Activated CD8-positive, alpha-beta T cell treated with anti-CD3 and anti-CD28 coated beads for 36 hours (primary cell): ENCODE measurements at places on chromosomes 7 and 10.

- peaks cover 3% of the 10 kb centered on the region for H3K36me3 ChIP-seq
- no peaks in the 10 kb centered on the region for H3K27me3 ChIP-seq
- DNase-seq = peak; percentile 70
- H3K4me1 ChIP-seq = peaks cover 60% of the 10 kb centered on the region
- peak overlapping the region; percentile 5 for H3K4me3 ChIP-seq
Measured at GRCh38 chr7:131188367-131189339, 139.0 kb upstream of the MKLN1 start.

- DNase-seq = no peak
- H3K36me3 ChIP-seq = no peaks in the 10 kb centered on the region
- no peaks in the 10 kb centered on the region for H3K27me3 ChIP-seq
- H3K27ac ChIP-seq = no peak overlapping the region
Measured at GRCh38 chr7:81590131-81590530, 179.7 kb downstream of the HGF start.

DNA sequence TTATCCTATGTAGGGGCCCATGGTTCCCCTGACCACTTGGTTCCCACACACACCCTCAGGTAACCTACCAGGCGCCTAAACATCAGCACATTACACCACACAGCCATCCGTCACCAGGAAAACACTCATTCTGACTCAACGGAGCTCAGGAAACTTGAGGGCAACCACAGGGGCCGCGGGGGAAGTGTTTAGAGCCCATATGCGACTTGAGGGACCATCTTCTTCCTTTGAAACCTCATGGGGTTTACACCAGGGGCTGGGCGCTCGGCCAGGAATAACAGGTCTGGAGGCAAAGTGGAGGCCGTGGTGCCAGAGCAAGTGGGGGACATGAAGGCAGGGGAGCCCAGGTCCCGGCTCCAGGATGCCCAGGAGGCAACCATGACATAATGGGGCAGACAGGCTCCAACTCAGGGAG, 1.5 kb downstream of the STX1A start:
- H3K27ac ChIP-seq = peak overlapping the region; percentile 47
- H3K4me3 ChIP-seq = peak overlapping the region; percentile 63
- H3K4me1 ChIP-seq = peaks cover 36% of the 10 kb centered on the region
- peak; percentile 94 for DNase-seq

DNA sequence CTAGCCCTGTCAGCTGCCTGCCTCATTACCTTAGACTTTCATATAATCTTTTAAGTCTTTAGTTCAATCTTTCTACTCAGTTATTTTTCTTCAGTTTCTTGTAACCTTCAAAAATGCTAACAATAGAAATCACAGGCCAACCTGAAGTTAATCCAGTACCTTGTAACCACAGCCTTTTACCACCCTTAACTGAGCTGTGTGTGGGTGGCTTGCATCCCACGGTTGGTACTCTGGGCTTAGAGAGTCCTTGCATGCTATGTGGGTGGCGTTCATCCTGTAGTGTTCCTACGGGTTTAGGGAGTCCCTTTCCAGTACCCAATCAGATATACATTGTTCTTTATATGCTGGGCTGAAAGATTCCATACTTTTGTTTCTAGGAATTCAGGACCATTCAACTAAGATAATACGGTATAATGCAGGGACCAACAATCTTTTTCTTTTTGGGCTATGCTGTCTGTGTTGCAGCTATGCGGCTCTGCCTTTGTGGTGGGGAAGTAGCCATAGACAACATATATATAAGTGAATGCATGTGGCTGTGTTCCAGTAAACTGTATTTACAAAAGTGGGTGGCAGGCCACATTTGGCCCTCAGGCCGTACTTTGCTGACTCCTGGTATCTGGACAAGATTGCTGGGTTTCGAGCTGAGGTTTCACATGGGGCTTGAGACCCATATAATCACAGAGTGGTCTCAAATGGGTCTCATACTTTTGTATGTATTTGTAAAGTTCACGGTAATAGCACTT, 280.8 kb upstream of the LRGUK start:
- H3K4me1 ChIP-seq = peaks cover 5% of the 10 kb centered on the region
- no peak overlapping the region for H3K27ac ChIP-seq
- peaks cover 4% of the 10 kb centered on the region for H3K36me3 ChIP-seq
- no peak overlapping the region for H3K4me3 ChIP-seq

DNA sequence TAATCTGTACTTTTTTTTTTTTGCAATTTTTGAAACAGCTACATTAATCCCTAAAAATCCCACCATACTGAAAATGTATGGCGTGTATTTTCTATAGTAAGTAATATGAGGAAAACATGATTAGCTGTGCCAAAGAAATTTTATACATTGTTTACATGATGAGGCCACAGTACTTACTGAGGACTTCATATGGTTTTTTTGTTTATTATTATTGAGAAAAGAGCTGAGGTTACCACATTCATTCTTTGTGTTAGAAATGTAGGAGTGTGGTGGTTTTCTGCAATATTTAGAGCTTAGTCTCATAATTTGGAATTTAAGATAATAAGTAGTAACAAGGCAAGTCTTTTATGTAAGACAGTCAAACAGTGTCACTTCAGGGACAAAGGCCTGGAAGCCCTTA, 45.1 kb downstream of the SLC25A40 start:
- DNase-seq = no peak
- no peak overlapping the region for H3K4me3 ChIP-seq
- H3K36me3 ChIP-seq = peaks cover 20% of the 10 kb centered on the region
- no peak overlapping the region for H3K27ac ChIP-seq
- no peaks in the 10 kb centered on the region for H3K4me1 ChIP-seq

DNA sequence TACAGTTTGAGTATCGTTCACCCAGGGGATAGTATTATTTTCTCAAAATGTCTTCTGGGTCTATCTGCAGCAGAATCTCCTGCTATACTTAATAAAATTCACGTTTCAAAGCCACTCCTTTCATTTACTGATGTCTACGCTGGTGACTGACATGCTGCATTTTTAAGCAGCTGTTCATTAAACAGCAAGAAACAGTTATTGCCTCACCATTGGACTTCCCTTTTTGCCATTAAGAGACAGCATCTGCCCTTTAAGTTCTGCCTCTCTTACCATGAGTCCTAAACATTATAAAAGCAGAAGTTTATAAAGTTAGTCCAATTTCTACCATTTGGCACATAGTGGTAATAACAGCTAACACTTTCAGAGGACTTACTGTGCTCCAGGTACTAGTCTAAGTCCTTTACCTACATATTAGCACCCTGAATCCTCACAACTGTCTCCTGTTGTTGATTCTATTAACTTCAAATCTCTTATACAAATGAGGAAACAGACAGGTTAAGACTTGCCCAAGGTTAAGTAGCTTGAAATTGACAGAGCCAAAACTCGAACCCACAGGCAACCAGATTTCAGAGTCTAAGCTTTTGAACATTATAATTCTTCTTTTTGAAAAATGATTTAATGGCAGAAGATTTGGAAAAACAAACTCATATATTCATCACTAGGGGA, 169.5 kb downstream of the SNX13 start:
- H3K36me3 ChIP-seq = no peaks in the 10 kb centered on the region
- no peak overlapping the region for H3K4me3 ChIP-seq
- H3K4me1 ChIP-seq = peaks cover 7% of the 10 kb centered on the region
- H3K27me3 ChIP-seq = no peaks in the 10 kb centered on the region

DNA sequence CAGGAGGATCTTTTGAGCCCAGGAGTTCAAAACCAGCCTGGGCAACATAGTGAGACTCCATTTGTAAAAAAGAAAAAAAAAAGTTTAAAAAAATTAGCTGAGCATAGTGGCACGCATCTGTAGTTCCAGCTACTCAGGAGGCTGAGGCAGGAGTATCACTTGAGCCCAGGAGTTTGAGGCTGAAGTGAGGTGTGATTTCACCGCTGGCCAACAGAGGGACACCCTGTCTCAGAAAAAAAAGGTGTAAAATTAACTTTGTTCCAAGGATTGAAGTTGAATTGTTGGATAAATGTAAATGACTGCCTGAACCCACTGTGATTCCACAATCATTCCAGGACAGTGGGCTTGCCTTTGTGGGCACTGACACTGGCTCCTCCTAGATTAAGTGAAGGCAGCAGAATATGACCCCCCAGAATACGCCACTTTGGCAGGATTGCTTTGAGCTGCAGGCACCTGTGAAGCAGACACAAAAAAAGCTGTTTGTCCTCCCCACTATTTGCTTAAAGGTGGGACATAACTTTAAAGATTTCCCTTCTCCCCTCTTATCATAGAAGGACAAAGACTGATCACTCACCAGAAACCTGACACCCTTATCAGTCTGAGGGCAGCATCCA, 57.2 kb upstream of the FOXI2 start:
- no peaks in the 10 kb centered on the region for H3K4me1 ChIP-seq
- H3K4me3 ChIP-seq = no peak overlapping the region
- H3K36me3 ChIP-seq = no peaks in the 10 kb centered on the region
- no peaks in the 10 kb centered on the region for H3K27me3 ChIP-seq
- no peak overlapping the region for H3K27ac ChIP-seq

GRCh38 chr7:5266191-5267028, 16.3 kb upstream of the SLC29A4 start:
- H3K27ac ChIP-seq = no peak overlapping the region
- peaks cover 3% of the 10 kb centered on the region for H3K27me3 ChIP-seq

- no peaks in the 10 kb centered on the region for H3K4me1 ChIP-seq
- no peak overlapping the region for H3K27ac ChIP-seq
- no peaks in the 10 kb centered on the region for H3K27me3 ChIP-seq
- no peaks in the 10 kb centered on the region for H3K36me3 ChIP-seq
- no peak for DNase-seq
Measured at GRCh38 chr10:130352291-130352645, 216.1 kb downstream of the GLRX3 start.

- H3K36me3 ChIP-seq = no peaks in the 10 kb centered on the region
- H3K4me3 ChIP-seq = no peak overlapping the region
- H3K27ac ChIP-seq = no peak overlapping the region
- peak; percentile 68 for DNase-seq
Measured at GRCh38 chr7:134693256-134693655, 46.6 kb downstream of the BPGM start.

DNA sequence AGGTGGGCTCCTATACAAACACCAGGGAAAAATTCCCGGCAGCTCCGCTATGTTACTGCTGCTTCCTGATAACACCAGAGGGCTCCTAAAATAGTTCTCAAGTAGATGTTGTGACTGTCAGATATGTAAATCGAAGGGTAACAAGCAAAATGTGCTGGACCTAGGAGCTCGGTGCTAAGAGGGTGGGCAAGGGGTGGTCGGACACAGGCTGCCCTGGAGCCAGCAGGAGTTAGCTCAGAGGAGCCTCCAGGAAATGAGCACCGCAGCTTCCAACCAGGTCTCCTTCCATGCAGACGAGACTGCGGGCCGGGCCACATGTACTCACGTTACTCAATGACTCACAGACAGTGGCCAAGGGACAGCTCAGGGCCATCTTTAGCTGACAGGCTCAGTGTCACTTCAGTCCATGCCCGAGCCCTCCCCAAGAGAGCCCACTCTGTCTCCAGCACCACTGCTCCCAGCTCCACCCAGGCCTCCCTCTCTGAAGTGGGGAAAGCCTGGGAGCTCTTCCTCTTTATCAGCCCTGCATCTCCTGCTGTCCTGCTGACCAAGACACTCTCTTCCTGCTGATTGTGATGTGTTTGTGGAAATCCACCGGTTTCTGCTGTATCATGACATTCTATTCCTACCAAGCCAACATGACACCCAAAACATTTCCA, 37.2 kb upstream of the TMEM273 start:
- H3K4me1 ChIP-seq = no peaks in the 10 kb centered on the region
- no peak for DNase-seq
- peaks cover 1% of the 10 kb centered on the region for H3K27me3 ChIP-seq
- no peak overlapping the region for H3K27ac ChIP-seq

DNA sequence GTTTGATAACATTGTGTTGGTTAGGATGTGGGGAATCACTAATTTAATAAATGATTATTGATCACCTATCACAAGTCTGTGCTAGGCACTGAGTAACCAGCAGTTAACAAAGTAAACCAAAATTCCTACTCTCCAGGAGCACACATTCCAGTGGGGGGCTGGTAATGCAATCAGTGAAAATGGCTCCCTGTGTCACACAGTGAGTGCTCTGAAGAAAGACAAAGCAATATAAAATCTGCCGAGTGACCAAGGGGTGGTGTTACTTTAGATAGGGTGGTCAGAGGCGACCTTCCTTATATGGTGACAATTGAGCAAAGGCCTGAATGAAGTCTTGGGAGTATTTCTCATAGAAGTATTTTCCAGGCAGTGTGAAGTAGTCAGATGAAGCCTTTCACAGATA, 13.6 kb upstream of the SMC3 start:
- no peak overlapping the region for H3K27ac ChIP-seq
- no peaks in the 10 kb centered on the region for H3K36me3 ChIP-seq
- peaks cover 19% of the 10 kb centered on the region for H3K27me3 ChIP-seq
- H3K4me3 ChIP-seq = no peak overlapping the region
- H3K4me1 ChIP-seq = peaks cover 8% of the 10 kb centered on the region
- DNase-seq = no peak

GRCh38 chr7:17105701-17106100, 192.8 kb upstream of the AHR start:
- no peak overlapping the region for H3K27ac ChIP-seq
- no peak overlapping the region for H3K4me3 ChIP-seq
- H3K27me3 ChIP-seq = no peaks in the 10 kb centered on the region
- H3K36me3 ChIP-seq = no peaks in the 10 kb centered on the region

- H3K27ac ChIP-seq = no peak overlapping the region
- no peaks in the 10 kb centered on the region for H3K27me3 ChIP-seq
- H3K36me3 ChIP-seq = no peaks in the 10 kb centered on the region
- no peak overlapping the region for H3K4me3 ChIP-seq
Measured at GRCh38 chr7:41002741-41003610, 699.9 kb downstream of the INHBA start.

DNA sequence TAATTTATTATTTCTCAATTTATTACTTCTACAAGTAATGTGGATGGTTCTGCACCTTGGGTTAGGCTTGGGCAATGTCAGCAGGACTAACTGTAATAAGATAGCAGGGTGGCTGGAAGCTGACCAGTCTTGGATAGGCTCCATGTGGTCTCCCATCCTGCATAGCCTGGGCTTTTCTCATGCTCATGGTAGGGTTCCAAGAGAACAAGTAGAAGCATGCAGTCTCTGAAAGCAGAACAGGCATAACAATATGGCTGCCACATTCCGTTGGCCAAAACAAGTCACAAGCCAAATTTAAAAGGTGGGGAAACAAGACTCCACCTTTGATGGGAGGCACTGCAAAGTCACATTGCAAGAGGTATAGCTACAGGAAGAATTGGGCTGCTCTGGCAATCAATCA, 98.6 kb upstream of the MDFIC start:
- DNase-seq = no peak
- peaks cover 19% of the 10 kb centered on the region for H3K36me3 ChIP-seq
- no peak overlapping the region for H3K27ac ChIP-seq
- no peak overlapping the region for H3K4me3 ChIP-seq

DNA sequence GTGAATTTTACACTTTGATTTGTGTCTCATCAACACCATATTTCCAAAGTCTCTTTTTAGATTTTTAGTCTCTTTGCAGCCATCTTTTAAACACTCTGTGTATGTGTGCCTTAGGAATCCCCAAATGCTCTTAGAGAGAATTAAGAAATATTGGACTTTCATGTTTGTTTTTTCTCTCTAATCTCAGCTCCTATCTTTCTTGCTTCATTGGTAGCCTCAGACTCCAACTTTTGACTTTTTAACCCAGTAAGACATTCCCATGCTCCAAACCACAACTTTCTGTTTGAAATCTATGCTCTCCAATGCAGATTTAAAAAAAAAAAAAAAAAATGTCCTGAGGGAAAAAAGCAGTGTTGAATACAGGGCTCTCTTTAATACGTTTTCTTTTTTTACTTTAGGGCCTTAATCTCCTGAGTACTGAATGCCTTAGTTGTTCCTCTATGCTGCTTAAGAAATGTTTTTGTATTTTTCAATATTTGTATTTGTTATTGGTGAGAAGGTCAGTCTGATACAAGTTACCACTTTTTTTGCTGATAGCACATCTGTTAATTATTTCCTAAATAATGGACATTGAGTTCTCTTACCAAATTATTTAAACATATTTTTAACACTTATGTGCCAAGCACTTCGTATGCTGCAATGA, 489.9 kb downstream of the NXPH1 start:
- H3K4me3 ChIP-seq = no peak overlapping the region
- DNase-seq = no peak
- no peaks in the 10 kb centered on the region for H3K4me1 ChIP-seq
- no peaks in the 10 kb centered on the region for H3K27me3 ChIP-seq
